Activated T-helper 1 cell treated with Interleukin-2 at 50 U/mL for 16 hours (primary cell): ENCODE measurements at places on chromosomes 13 and 19.

- DNase-seq, result no peak
These were observed 659.9 kb upstream of the KLF12 start for GRCh38 chr13:74794147-74794546.

DNA sequence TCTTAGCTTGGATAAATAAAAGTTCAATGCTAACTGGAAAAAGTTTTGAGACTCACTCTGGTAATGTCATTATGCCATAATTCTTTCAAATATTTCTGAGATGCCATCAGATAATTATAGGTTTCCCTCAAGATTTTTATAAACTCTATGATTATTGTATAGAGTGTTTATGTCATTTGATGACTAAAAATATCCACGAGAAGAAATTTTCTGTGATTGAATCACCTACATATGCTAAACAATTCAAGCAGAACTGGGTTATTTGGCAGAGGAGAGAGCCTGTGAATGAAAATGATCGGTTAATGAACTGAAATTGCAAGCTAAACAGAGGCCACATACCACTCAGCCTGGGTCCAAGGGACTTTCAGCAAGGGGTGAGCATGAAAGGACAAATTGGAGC lies 92.6 kb upstream of the TSC22D1 start:
- DNase-seq, result no peak

DNA sequence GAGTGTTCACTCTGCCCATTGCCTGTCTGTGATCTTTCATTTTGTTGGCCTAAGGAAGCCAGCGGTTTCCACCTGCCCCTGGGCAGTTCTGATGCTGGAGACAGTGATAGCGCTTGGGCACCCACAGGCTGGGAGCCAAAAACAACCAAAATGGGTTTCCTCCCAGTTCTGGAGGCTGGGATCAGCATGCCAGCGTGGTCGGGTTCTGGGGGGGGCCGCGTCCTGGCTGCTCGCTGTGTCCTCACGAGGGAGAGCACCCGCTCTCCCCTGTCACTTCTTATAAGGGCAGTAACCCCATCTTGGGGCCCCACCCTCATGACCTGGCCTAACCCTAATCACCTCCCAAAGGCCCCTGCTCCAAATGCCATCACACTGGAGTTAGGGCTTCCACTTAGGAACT lies 67.9 kb downstream of the RAB20 start:
- DNase-seq, result no peak

GRCh38 chr13:38647312-38647711 lies 39.6 kb upstream of the FREM2 start:
- no peak for DNase-seq

DNA sequence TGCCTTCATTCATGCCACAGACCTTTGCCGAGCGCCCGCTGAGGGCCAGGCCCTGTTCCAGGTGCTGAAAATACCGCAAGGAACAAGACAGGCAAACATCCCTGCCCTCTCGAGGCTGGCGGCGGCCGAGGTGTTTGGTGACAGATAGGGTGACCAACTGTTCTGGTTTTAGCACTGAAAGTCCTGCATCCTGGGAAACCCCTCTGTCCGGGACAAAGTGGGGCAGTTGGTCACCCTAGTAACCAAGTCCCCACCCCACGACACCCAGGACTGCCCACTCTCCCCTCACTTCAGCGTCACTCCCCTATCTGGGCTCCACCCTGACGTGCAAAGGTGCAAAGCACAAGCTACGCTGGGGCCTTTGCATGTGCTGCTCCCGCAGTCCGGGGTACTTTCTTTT lies 17.3 kb downstream of the ZBTB7A start:
- DNase-seq, result no peak

GRCh38 chr13:27672025-27672424 lies 50.3 kb downstream of the POLR1D start:
- no peak for DNase-seq

DNA sequence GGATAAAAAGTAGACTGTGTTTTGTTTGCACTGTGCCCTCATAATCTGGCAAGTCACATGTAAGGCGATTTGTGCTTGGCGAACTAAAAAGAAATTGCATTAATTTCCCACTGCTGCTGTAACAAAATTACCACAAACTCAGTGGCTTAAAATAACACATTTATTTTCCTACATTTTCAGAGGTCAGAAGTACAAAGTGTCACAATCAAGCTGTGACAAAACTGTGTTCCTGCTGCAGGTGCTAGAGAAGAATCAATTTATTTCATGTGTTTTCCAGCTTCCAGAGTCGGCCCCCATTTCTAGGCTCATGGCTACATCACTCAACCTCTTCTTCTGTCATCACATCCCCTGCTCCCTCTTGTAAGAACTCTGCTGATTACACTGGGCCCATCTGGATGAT lies 158.6 kb upstream of the UFM1 start:
- DNase-seq, result no peak

DNA sequence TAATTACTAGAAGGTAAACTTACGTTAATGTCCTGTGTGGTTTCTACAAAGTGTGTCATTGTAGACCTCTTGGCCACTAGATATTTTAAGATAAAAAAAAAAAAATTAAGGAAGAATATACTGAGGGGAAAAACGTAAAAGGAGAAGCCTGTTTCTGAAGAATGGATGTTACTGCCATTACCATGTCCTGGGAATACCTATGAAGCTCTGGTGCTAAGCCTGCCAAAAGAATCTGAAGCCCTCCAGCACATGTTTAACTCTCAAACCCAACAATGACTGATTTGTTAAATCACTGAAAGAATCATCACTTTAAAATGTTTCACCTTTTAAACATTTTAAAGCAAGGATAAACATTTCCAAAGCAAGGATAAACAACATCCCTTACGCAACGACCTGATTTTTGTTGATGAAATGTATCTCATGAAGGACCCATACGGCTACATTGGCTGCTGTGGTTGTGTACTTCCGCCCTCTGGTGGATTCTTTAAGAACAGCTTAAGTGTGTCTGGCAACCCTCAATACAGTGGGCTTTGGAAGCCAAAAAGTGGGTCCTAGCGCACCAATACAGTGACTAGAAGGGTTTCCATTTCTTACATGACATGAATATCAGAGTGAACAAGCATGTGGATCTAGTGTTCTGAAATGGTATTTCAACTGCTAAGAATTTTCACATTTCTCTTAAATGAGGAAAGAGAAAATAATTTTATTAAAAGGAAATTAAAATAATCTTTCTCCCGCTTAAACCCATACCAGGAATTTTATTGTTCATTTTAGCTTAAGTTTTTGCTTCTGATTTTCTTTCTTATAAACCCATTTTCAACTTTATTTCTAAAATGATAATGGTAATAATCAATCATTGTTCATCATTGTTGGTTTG lies 74.5 kb upstream of the RAP2A start:
- no peak for DNase-seq

- no peak for DNase-seq
These were observed 1158.0 kb upstream of the SPRY2 start for GRCh38 chr13:81498969-81499368.

- DNase-seq, result no peak
These were observed 15.8 kb downstream of the TECR start for GRCh38 chr19:14544977-14545715.

GRCh38 chr19:19514215-19514657 lies 1.1 kb downstream of the TSSK6 start:
- no peak for DNase-seq

GRCh38 chr19:4987256-4987655 lies 18.3 kb downstream of the KDM4B start:
- DNase-seq, result no peak

DNA sequence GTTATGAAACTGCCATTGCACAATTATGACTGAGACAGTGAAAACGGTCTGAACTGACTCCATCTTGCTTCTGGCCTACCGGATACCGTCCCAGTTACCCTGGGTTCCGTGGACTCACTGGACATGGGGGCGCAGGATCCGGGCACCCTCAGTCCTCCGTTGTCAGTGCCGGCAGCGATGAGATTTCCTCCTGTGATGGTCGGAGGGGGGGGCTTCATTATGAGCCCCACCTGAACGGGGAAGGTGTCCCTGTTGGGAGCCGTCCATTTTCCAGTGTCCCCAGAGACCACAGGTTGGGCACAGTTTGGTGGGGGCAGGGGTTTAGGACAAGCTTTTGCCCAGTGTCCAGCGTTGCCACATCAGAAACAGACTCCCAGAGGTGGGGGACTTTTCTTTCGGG lies 23.4 kb downstream of the TMEM255B start:
- DNase-seq, result no peak

GRCh38 chr19:50292216-50292827 lies 36.9 kb downstream of the KCNC3 start:
- no peak for DNase-seq

GRCh38 chr13:96398486-96398885 lies 308.6 kb downstream of the HS6ST3 start:
- DNase-seq, result no peak

DNA sequence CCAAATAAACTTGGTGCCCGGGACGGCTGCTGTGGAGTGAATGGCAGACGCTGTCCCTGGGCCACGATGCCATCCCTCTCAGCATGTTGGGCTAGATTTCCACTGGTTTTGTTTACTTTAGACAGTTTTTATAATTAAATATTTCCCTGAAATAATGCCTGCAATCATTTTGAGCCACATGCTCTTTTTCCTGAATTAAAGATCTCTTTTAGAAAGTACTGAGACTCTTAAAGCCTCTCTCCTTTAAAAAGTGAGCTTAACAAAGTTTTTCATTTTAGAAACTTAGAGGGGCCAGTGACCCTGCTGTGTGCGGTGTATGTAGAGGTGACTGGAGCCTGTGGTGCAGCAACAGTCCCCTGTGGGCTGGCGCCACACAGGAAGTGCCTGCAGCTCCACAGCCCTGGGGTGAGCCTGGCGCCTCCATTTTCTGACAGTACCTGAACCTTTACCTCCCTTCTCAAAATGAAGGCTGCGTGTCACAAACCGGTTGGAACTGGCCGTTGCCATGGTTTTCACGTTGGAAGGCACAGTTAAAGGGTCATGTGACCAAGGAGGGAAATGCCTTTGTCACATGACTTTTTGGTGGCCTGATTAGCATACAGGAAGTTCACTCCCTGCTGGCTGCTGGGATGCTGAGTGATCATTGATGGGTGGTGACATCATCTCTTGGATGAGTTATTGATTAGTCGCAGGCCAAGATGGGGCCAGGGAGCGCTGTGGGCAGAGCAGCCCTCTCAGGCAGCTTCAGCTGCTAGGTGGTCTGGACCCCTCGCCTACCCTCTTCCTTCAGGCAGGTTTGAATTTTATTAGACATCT lies 26.3 kb downstream of the TSSK6 start:
- peak; percentile 81 for DNase-seq

DNA sequence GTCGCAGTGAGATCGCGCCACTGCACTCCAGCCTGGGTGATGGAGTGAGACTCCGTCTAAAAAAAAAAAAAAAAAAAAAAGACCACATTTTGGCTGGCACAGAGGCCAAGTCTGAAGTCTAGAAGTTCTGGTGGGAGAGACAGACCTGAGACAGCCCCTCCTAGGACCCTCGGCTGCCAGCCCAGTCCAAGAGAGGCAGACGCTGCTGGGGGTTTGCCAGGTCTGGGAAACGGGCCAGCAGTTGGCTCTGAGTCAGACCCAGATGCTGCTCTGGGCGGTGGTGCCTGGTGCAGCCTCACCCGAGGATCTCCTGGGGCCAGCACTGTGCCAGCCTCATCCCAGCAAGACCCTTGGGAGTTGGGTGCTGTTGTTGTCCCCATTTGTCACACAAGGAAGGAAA lies 5.8 kb downstream of the FCHO1 start:
- DNase-seq, result no peak

GRCh38 chr19:13962699-13963602 lies 10.6 kb downstream of the DCAF15 start:
- DNase-seq, result no peak

DNA sequence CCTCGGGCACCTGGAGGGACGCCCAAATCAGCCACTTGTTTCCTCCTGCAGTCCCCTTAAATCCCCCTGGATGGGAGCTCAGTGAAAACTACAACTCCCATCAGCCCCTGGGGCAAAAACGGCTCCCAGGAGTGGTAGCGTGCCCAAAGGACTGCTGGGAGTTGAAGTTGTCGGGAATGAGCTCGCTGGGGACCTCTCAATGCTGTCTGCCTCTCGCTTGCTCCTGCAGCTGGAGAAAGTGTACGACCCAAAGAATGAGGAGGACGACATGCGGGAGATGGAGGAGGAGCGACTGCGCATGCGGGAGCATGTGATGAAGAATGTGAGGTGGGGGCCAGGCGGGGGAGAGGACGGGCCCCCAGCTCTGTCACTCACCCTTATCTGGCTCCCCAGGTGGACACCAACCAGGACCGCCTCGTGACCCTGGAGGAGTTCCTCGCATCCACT lies 14.7 kb upstream of the DHDH start:
- DNase-seq, result no peak

- no peak for DNase-seq
These were observed 76.6 kb upstream of the POMP start for GRCh38 chr13:28582225-28582891.

GRCh38 chr19:6875218-6875617 lies 12.2 kb upstream of the ADGRE1 start:
- no peak for DNase-seq

DNA sequence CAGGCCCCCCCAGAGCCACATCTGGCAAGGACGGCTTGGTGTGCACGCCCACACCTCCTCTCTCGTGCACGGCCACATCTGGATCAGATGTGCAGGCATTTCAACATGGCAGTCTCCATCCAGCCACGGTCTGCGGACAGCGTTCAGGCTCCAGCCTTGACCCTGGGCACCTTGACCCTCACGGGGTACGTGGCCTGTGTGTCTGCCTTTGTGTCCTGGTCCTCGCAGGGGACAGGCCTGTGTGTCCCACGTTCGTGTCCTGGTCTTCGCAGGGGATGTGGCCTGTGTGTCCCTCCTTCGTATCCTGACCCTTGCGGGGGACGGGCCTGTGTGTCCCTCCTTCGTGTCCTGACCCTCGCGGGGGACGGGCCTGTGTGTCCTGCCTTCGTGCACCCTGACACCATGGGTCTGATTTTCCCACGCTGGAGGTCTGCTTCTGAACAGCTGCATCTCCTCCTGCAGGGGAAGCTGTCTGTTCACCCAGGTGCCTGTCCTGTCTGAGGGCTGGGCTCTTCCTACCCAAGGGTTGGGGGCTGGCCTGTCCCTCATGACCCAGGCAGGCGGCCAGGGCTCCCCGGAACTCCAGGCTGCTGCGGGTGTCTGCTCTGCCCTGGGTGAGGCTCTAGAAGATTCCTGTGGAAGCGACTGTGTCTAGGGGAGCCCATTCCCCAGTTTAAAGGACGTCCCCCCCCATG lies 25.3 kb downstream of the RASA3 start:
- no peak for DNase-seq

GRCh38 chr13:97226788-97227627 lies 4.9 kb downstream of the MBNL2 start:
- DNase-seq, result no peak
